AG09309 (cell line): ENCODE measurements at places on chromosomes 7 and 10.

- DNase-seq, result no peak
Measured at GRCh38 chr10:33665501-33665900, 331.0 kb upstream of the NRP1 start.

DNA sequence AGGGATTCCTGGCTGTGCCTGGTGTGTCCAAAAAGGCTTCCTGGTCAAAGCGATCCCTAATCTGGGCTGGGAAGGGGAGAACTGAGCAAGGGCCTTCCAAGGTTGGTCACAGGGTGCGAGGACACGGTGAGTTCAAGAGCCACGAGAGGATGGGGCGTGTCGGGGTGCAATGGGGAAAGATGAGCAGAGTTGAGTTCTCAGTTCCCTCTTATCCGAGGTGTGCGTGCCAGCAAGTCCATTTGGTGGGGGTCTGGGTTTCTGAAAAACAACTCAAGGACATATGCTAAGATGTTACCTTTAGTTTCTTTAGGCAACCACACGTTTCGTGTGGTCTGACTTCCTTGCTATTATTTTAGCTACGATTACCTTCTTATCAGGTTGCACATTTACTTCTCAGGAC lies 1.3 kb downstream of the ZNF775 start:
- DNase-seq, result no peak

GRCh38 chr7:1043552-1044188 lies 676 bp upstream of the GPR146 start:
- DNase-seq, result no peak

DNA sequence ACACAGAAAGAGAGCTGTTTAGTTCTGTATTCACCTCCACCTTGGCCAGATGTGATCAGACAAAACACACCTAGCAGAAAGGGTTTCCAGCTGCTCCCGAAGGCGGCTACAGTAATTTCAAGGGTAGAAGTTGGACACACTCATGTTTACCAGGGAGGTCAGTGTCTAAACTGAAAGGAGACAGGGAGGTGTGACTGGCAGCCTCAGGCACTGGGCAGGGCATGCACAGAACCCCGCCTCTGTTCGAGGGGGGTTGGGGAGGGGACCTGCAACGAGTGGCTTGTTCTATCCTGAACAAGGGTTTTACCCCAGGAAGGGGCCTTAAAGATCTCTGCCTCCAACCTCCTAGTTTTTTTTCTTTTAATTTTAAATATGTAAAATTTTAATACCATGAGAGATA lies 49.6 kb downstream of the BPGM start:
- DNase-seq, result no peak

DNA sequence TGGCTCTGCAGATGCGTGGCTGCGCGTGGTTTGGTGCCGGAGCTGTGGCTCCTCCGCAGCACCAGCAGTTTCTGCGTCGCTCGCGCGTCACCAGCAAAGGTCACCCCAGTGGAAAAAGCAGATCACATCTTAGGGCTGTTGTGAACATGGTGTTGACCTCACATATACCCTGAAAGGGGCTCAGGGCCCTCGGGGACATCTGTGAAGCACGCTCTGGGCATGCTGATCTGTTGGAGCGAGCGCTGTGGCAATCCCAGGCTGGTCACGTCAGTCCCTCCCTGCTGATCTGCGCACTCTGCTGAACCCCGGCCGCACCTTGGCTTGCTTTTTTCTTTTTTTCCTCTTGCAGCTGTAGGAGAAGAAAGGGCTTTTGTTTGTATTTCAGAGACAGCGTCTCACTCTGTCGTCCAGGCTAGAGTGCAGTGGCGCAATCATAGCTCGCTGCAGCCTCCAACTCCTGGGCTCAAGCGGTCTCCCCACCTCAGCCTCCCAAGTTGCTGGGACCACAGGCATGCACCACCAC lies 33.3 kb upstream of the AP5Z1 start:
- DNase-seq, result no peak

- DNase-seq, result no peak
Measured at GRCh38 chr7:91228927-91229558, 35.2 kb upstream of the FZD1 start.

GRCh38 chr10:121927318-121927840 lies 452 bp downstream of the ATE1 start:
- no peak for DNase-seq

GRCh38 chr7:3239291-3239691 lies 61.8 kb upstream of the SDK1 start:
- no peak for DNase-seq

DNA sequence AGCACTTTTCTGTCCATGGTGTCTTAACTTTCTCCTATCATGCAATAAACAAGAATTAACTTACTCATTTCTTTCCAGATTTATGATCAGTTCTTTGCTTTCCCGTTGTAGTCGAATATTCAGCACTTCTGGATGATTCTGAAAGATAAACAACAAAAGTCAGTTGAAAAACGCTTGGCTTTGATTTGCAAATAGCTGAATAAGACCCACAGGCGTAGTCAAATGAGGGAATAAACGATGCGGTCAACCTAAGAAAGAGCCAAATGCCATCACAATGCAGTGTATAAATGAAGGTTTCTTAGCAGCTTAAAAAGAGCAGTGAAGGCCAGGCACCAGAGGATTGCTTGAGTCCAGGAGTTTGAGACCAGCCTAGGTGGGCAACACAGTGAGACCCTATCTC lies 109.4 kb downstream of the ADAM12 start:
- DNase-seq, result no peak

DNA sequence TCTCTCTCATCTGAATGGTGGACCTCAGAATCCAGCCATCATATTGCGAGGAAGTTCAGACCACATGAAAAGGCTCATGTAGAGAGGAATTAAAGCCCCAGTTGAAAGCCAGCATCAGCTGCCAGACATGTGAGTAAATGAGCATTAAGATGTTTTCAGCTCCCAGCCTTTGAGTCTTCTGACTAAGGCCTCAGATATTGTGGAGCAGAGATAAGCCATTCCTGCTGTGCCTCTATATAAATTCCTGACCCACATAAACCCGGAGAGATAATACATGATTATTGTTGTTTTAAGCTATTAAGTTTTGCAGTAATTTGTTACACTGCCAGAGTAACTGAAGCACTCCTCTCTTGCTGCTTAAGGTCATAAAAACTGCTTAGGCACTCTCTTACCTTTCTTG lies 14.6 kb downstream of the FAM149B1 start:
- DNase-seq, result peak; percentile 54

DNA sequence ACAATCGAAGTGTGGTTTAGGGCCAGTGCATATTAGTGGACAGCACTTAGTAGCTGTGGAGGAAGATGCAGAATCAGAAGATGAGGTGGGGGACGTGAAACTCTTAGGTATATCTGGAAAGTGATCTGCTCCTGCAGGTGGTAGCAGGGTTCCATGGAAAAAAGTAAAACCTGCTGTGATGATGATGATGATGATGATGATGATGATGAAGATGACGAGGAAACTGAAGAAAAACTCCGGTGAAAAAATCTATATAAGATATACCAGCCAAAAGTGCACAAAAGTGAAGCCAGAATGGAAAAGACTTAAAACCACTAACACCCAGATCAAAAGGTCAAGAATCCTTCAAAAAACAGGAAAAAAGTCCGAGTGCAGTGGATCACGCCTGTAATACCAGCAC lies 40.0 kb downstream of the LSMEM1 start:
- no peak for DNase-seq

DNA sequence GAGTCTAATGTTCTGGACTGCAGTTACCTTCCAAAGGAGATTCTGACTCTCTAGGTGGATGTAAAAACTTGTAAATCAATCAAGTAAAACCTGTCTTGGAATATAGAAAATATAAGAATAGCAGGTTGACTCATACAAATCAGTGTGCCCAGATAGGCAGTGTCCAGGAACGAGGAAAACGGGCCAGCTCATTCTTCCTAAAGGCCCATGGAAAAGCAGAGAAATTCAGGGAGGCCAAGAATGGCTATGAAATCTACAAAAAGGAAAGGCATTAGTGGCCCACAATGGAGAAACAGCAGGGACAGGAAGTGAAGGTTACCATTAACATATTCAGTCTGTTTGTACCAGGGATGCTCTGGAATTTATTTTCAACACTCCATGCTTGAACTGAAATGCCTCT lies 14.9 kb downstream of the GLI3 start:
- no peak for DNase-seq

DNA sequence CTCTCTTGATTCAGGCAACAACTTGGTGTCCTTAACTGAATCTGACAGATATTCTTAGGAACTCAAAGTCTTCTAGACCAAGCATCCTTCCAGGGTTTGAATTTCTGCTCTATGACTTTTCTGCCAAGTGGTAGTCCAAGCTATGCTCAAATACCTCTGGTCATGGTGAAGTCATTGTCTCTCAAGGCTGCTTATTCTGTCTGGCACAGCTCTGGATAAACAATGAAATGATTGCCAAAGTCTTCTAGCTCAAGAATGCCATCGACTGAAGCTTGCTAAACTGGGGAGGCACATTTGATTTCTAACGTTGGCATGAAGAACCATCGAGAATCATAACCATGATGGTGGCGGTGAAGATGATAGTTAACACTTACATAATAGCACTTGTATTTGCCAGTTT lies 116.2 kb upstream of the MKX start:
- no peak for DNase-seq

GRCh38 chr10:49081547-49082275 lies 33.6 kb downstream of the VSTM4 start:
- no peak for DNase-seq

- DNase-seq, result no peak
Measured at GRCh38 chr7:151798851-151799448, 78.0 kb downstream of the PRKAG2 start.

GRCh38 chr7:1564603-1565022 lies 5.2 kb downstream of the PSMG3 start:
- no peak for DNase-seq

- DNase-seq, result no peak
Measured at GRCh38 chr7:47228386-47229014, 353.4 kb downstream of the TNS3 start.

GRCh38 chr7:35630024-35630972 lies 64.6 kb downstream of the HERPUD2 start:
- DNase-seq, result no peak

DNA sequence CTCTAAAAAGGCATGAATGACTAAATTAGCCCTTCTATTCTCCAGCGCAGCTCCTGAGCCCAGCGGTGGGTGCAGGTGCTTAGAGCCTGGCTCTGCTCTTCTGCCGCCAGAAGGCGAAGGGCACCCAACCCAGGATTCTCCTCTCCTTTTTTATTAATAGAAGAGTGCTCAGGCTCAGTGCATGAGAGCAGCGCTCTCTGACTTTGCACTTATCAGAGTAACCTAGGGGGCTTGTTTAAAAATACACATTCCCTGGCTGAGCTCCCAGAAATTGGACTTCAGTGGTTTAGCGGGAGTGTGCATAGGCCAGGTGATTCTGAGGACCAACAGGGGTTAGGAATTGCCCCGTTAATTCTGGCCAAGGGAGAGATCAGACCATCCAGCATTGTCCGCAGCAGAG lies 1.7 kb upstream of the PFKP start:
- DNase-seq, result no peak

GRCh38 chr7:108846471-108846870 lies 276.8 kb downstream of the DNAJB9 start:
- DNase-seq, result no peak

GRCh38 chr7:9691286-9691685 lies 1257.9 kb downstream of the NXPH1 start:
- no peak for DNase-seq

GRCh38 chr10:124562425-124563060 lies 100.9 kb downstream of the LHPP start:
- peak; percentile 14 for DNase-seq

DNA sequence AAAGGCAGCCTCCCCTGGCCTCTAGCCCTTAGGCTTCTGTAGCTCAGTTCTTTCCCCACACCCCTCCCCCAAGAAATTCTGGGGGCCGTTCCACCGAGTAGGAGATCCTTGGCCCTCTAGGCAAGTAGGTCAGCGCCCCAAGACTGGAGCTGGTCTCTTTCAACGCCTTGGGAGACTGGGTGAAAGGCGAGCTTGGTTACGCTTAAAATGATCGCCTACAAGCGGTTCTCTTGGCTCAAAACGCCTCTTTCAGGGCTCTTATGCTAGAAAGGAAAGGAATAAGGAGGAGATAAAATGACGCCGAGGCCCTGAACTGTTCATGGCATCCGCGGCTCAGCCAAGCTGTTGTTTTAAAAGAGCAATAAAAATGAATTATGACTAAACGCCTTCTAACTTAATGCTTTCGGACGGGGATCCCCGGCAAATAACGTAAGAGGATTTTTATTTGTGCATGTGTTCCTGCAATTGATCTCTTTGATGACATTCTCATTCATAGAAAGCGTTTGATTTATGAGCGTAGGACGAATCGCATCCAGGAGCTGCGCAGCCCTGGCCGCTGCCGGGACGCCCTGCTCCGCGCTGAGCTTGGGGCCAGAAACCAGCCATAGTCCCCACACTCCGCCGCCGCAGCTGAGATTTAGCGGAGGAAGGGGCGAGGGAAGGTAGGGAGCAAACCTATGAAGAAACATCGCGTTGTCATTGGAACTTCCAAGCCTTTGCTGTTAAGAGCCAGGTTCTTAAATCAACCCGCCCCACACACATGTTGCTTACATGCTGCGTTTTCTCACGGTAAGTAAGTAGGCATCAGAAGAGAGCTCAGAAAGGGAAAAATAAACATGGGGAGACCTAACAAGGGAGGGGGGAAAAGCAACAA lies 3.0 kb upstream of the HOXA1 start:
- no peak for DNase-seq

DNA sequence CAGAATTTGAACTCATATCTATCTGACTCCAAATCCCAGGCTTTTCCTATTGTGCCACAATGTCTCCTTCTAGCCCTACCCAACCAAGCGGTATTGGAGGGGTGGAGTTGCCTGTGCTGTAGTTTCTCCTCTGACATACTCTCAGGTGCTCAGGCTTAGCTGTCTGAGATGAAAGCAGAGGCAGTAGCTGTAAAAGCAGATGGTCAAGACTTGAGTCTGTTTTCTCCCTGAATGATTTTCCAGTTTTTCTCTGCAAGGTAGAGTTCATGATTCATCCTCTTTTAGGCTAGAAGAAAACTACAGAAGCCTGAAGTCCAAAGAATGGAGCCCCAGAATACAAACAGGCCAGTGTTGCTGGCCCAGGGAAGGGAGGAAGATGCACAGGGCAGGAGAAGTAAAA lies 130.0 kb downstream of the PDE1C start:
- no peak for DNase-seq

DNA sequence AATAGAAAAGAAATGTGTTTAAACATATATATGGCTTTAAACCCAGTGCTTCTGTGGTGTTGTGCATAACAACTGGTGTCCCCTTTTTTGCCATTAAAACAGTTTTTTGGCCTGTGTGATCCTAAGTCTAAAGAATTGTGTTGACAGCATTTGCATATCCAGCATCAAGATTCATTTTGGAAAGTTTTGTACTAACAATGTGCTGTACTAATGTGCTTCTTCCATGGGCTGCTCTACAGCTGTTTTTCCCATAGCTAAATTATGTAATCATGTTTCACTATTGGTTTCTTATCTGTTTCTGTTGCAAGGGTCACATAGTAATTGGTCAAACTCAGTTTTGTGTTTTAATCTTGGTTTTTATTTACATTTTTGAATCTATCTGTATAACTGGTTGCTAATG lies 5.5 kb downstream of the CNNM2 start:
- DNase-seq, result no peak
